ENCODE measurements at places on chromosomes 6 and 20. TPM values are rescaled to one million over a fixed set of nuclear protein-coding genes. Genes with fewer than 3 reads are reported as not detected.

Gene TRIM40
- not detected for total RNA-seq

GRCh38 chr6:36216559-36216958, 20.0 kb downstream of the BRPF3 start:
- no peaks in the 10 kb centered on the region for H3K36me3 ChIP-seq
- H3K4me3 ChIP-seq: no peak overlapping the region
- H3K4me1 ChIP-seq: no peaks in the 10 kb centered on the region

Gene VPS52
- 50.9 TPM for total RNA-seq

Gene PSORS1C1
- total RNA-seq: not detected

Gene RNF8
- total RNA-seq: 21.0 TPM

- H3K36me3 ChIP-seq: no peaks in the 10 kb centered on the region
- DNase-seq: no peak
- no peak overlapping the region for H3K27ac ChIP-seq
- no peak overlapping the region for H3K4me3 ChIP-seq
- no peaks in the 10 kb centered on the region for H3K4me1 ChIP-seq
- peaks cover 2% of the 10 kb centered on the region for H3K27me3 ChIP-seq
Observed at GRCh38 chr6:138086573-138087196, 20.5 kb downstream of the PERP start.

Gene WRNIP1
- 46.5 TPM for total RNA-seq

DNA sequence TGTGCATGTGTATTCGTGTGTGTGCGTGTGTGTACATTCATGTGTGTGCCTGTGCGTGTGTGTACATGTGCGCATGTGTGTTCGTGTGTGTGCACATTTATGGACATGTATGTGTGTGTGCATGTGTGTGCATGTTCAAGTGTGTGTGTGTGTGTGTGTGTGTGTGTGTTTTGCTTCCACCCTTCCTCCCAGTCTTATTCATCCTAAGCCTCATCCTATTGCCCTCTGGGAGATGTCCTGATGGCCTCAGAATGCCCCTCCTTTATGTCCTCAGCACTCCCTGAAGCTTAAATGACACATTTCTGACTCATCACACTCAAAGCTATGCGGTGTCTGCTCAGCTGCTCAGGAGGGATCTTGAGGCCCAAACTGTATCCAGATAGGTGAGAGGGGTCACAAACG, 76.6 kb upstream of the CCDC167 start:
- no peaks in the 10 kb centered on the region for H3K27me3 ChIP-seq
- no peak for DNase-seq
- peaks cover 50% of the 10 kb centered on the region for H3K4me1 ChIP-seq
- H3K36me3 ChIP-seq: no peaks in the 10 kb centered on the region
- H3K27ac ChIP-seq: peak overlapping the region; percentile 81

- no peaks in the 10 kb centered on the region for H3K4me1 ChIP-seq
- H3K27me3 ChIP-seq: peaks cover 3% of the 10 kb centered on the region
- no peak for DNase-seq
- H3K36me3 ChIP-seq: no peaks in the 10 kb centered on the region
- no peak overlapping the region for H3K4me3 ChIP-seq
Observed at GRCh38 chr20:22861990-22862389, 173.1 kb upstream of the SSTR4 start.

DNA sequence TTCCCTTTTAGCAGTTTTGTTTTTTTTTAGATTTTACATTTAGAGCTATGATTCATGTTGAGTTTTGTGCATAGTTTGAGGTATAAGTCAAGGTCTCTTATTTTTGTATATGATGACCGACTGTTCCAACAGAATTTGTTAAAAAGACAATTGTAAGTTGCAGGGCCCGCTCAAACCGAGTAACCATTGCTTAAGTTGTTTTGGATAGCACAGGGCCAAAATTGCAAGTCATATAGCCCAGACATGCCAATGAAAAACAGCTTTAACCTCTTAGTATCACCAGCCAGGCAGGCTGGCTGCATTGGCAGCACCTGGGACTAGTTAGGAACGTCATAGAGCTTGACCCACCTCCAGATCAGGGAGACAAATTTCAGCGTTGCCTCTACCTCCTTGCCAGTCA, 47.3 kb downstream of the PFDN4 start:
- no peak overlapping the region for H3K4me3 ChIP-seq
- no peak for DNase-seq
- no peak overlapping the region for H3K27ac ChIP-seq
- no peaks in the 10 kb centered on the region for H3K36me3 ChIP-seq
- peaks cover 2% of the 10 kb centered on the region for H3K27me3 ChIP-seq
- peaks cover 10% of the 10 kb centered on the region for H3K4me1 ChIP-seq

Gene QRSL1
- total RNA-seq: 10.2 TPM

Gene GLP1R
- total RNA-seq: not detected

DNA sequence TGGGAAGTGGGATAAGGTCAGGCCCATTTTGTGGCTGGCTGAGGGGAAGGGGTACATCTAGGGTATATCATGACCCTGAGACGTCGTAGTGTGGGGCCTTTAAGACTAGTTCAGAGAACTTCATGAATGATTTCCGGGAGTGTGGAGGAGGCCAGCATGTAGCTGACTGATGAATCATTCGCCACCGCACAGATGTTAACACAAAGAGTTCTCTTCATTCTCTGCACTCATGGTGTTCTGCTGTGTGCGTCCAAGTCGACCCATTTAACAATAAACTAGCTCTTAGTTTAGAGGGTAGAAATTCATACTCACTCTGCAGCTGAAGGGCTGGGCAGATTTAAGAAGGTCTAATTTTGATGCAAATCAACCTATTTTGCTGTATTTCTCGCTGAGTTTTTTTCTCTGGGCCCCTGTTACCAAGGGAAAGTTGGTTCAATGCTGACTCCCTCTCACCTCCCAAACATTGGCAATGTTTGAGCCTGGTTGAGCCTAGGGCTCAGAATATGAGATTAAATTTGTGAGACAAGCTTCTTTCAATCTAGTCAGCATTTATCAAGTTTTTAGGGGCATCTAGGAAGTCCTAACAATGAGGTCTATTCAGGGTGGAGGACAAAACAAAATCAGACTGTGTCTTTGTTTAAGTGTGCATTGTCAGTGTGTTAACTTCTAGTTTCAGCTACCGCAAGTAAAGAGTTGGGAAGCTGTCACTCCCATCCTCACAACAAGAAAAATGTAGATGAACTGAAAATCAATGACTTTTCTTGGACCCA, 106.8 kb upstream of the CBLN4 start:
- no peaks in the 10 kb centered on the region for H3K4me1 ChIP-seq
- H3K4me3 ChIP-seq: no peak overlapping the region
- H3K27me3 ChIP-seq: no peaks in the 10 kb centered on the region
- no peak overlapping the region for H3K27ac ChIP-seq
- no peaks in the 10 kb centered on the region for H3K36me3 ChIP-seq

Gene ENPP4
- 3.1 TPM for total RNA-seq

DNA sequence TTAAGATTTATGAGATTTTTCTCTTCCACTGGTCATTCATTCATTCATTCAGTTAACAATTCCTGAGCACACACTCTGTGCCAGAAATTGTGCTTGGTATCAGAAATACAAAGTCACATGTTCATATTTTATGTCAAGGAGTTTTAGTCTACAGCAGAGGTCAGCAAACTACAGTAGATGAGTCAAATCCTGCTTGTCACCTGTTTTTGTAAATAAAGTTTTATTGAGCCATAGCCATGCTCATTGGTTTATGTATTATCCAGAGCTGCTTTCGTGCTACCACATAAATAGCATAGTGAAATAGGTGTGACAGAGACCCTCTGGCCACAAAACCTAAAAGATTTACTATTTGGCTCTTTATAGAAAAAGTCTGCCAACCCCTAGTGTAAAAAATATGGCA, 46.8 kb downstream of the THEMIS start:
- no peak for DNase-seq
- H3K27me3 ChIP-seq: peaks cover 2% of the 10 kb centered on the region
- H3K36me3 ChIP-seq: no peaks in the 10 kb centered on the region
- no peak overlapping the region for H3K4me3 ChIP-seq

DNA sequence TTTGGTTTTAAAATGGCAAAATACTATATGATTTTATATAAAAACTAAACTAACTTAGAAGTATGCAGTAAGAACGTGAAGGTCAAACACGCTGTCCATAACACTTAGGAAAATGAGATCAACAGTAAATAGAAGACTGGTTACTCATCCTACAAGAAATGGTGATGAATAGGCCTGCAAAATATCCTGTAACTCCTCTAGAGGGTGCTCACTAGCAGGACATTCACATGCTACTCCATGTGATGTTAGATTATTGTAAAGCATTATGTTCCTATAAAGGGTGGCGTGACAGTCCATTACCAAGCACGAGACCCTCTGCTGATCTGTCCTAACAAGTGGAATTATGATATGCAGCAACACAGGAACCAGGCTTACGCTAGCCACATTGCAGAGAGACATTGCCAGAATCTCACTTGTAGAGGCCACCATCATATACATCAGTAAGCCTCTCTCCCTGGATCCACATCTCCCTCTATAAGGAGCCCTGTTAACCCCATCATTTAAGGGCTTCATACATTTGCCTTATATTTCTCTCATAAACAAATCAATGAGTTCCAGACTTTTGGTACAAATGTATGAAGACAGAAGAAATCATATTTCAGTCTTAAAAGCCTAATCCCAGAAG, 18.0 kb upstream of the DEFB129 start:
- no peak overlapping the region for H3K27ac ChIP-seq
- no peak overlapping the region for H3K4me3 ChIP-seq
- DNase-seq: no peak
- peaks cover 12% of the 10 kb centered on the region for H3K27me3 ChIP-seq
- H3K4me1 ChIP-seq: no peaks in the 10 kb centered on the region

GRCh38 chr6:41739041-41739440, 3.6 kb upstream of the TFEB start:
- peaks cover 9% of the 10 kb centered on the region for H3K27me3 ChIP-seq
- no peak for DNase-seq
- H3K4me1 ChIP-seq: peaks cover 4% of the 10 kb centered on the region
- no peak overlapping the region for H3K27ac ChIP-seq

Gene RIPOR3
- not detected for total RNA-seq

GRCh38 chr6:144090384-144090783, 5.0 kb downstream of the SF3B5 start:
- H3K4me3 ChIP-seq: no peak overlapping the region
- DNase-seq: no peak
- no peaks in the 10 kb centered on the region for H3K36me3 ChIP-seq

GRCh38 chr6:11868392-11868791, 89.8 kb upstream of the ADTRP start:
- H3K27me3 ChIP-seq: no peaks in the 10 kb centered on the region
- H3K27ac ChIP-seq: no peak overlapping the region
- H3K4me1 ChIP-seq: no peaks in the 10 kb centered on the region
- no peaks in the 10 kb centered on the region for H3K36me3 ChIP-seq
- H3K4me3 ChIP-seq: no peak overlapping the region
- DNase-seq: no peak

Gene RIPPLY2
- 4.9 TPM for total RNA-seq

DNA sequence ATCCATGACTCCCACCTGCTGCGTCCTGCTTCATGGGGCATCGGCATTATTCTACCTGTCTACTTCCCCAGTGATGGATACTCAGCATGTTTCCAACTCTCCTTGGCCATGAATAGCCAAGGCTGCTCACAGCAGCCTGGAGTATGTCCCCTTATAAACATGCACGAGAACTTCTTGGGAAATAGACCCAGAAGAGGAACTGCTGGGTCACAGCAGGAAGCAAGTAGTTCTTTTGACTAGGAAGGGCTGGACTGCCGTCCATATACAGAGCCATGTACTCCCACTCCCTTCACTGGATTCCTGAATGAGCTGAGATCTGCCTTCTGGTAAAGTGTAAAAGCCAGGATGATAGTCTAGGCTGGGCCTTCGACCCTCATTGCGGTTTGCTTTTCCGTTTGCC, 106.3 kb upstream of the KCNK16 start:
- H3K36me3 ChIP-seq: no peaks in the 10 kb centered on the region
- no peak for DNase-seq
- no peak overlapping the region for H3K27ac ChIP-seq

- H3K27me3 ChIP-seq: peaks cover 4% of the 10 kb centered on the region
- DNase-seq: no peak
- H3K4me3 ChIP-seq: no peak overlapping the region
- H3K36me3 ChIP-seq: peaks cover 4% of the 10 kb centered on the region
- peaks cover 5% of the 10 kb centered on the region for H3K4me1 ChIP-seq
Observed at GRCh38 chr6:167568407-167569024, 243.6 kb downstream of the TTLL2 start.

DNA sequence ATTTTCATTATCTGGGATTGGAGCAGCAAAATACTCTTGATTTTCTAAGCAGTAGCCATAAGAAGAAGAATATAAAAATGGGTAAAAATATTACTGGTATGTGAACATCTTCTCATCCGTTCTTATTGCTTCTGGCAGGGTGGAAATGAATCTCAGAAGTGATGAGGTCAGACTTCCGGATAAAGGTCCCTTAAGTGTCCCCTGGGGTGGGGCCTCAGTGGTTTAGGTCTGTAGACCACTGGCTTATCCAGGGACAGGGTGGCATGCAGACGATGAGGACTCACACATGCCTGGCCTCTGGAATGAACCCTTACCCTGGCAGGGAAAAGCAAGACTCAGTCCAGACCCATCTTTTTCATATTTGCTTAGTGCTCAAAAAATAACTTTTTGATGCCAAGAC, 143.3 kb downstream of the UST start:
- no peak for DNase-seq
- no peak overlapping the region for H3K27ac ChIP-seq
- peaks cover 22% of the 10 kb centered on the region for H3K4me1 ChIP-seq
- peaks cover 11% of the 10 kb centered on the region for H3K36me3 ChIP-seq

- H3K4me1 ChIP-seq: no peaks in the 10 kb centered on the region
- H3K4me3 ChIP-seq: no peak overlapping the region
- H3K27me3 ChIP-seq: no peaks in the 10 kb centered on the region
Observed at GRCh38 chr6:20931093-20931492, 396.8 kb downstream of the CDKAL1 start.

DNA sequence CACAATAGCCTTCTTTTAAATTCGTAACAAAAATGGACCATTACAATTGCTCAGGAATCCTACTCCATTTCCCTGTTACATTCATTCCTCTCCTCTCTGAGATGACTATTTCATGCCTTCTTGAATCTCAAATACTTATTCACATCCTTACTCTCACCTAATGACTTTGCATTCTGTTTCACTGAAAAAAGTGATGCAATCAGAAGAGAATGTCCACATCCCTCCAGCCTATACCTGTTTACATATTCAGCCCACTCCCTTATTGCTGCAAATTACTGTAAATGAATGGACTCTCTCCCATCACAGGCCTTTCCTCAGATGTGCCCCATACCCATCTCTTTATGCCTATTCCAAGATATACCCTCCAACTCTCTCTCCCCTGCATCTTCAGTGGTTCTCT, 8.6 kb downstream of the TAAR1 start:
- no peaks in the 10 kb centered on the region for H3K36me3 ChIP-seq
- no peak overlapping the region for H3K4me3 ChIP-seq
- no peaks in the 10 kb centered on the region for H3K27me3 ChIP-seq
- DNase-seq: no peak
- no peak overlapping the region for H3K27ac ChIP-seq

- peaks cover 2% of the 10 kb centered on the region for H3K4me1 ChIP-seq
- H3K27me3 ChIP-seq: peaks cover 3% of the 10 kb centered on the region
- DNase-seq: no peak
- no peak overlapping the region for H3K27ac ChIP-seq
- H3K4me3 ChIP-seq: no peak overlapping the region
- H3K36me3 ChIP-seq: no peaks in the 10 kb centered on the region
Observed at GRCh38 chr20:38123021-38123587, 42.0 kb downstream of the TGM2 start.

- no peaks in the 10 kb centered on the region for H3K27me3 ChIP-seq
- peak overlapping the region; percentile 30 for H3K4me3 ChIP-seq
- H3K27ac ChIP-seq: no peak overlapping the region
- no peaks in the 10 kb centered on the region for H3K36me3 ChIP-seq
Observed at GRCh38 chr20:34300809-34301586, 2.2 kb downstream of the AHCY start.

Gene IMPG1
- 0.51 TPM for total RNA-seq

Gene FOXP4
- 27.9 TPM for total RNA-seq

Gene TMEM74B
- total RNA-seq: 5.0 TPM

Gene CLVS2
- total RNA-seq: 18.6 TPM

- DNase-seq: no peak
- no peaks in the 10 kb centered on the region for H3K27me3 ChIP-seq
- H3K27ac ChIP-seq: no peak overlapping the region
Observed at GRCh38 chr6:51093871-51094270, 275.2 kb downstream of the TFAP2B start.

Gene PKIB
- 48.1 TPM for total RNA-seq

All from glutamatergic neuron (in vitro differentiated cells).